ENCODE measurements at places on chromosomes 12 and 14. TPM values are rescaled to one million over a fixed set of nuclear protein-coding genes. Genes with fewer than 3 reads are reported as not detected.

Gene DIO2
- total RNA-seq: 11.5 TPM

Gene PIWIL1
- not detected for total RNA-seq

Gene PGF
- total RNA-seq: 8.7 TPM

Gene GPRC5D
- not detected for total RNA-seq

Data from bronchial smooth muscle cell (primary cell).